ENCODE measurements at places on chromosomes 3 and 15. TPM values are rescaled to one million over a fixed set of nuclear protein-coding genes. Genes with fewer than 3 reads are reported as not detected.

Gene PPARG
- total RNA-seq: 21.9 TPM

Gene HRH1
- total RNA-seq: 13.1 TPM

Gene SNX1
- 34.7 TPM for total RNA-seq

GRCh38 chr3:44729384-44729910, at the start of gene ZNF501:
Gene ZNF501 (plus strand): TSS chr3:44729635. CDS start chr3:44734422, 4,787 bp downstream.
- no peaks in the 10 kb centered on the region for H3K4me1 ChIP-seq
- H3K27ac ChIP-seq: peak within 1 kb of the TSS; percentile 68
- DNase-seq: peak; percentile 86
- peak within 1 kb of the TSS; percentile 91 for H3K4me3 ChIP-seq

DNA sequence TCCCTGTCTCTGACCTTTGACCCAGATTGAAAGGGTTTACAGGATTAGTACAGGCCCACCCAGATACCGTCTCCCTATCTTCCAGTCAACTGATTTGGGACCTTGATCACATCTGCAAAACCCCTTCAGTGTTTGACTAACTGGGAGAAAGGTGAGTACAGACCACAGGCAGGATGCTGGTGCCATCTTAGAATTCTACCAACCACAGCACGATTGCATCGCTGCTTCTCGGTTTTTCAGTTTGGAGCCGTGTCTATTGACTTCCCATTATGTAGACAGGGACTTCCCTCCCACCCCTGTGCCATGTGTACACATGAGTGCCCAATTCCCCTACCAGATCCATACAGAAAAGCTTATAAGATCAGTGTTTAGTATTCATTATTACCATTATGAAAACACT, 6.6 kb upstream of the KLF13 start:
- DNase-seq: no peak
- no peak overlapping the region for H3K4me3 ChIP-seq
- H3K36me3 ChIP-seq: no peaks in the 10 kb centered on the region
- H3K27ac ChIP-seq: no peak overlapping the region
- peaks cover 25% of the 10 kb centered on the region for H3K27me3 ChIP-seq

GRCh38 chr3:105700575-105700974, 168.2 kb downstream of the CBLB start:
- H3K27me3 ChIP-seq: no peaks in the 10 kb centered on the region
- no peak for DNase-seq
- H3K4me3 ChIP-seq: no peak overlapping the region
- no peaks in the 10 kb centered on the region for H3K4me1 ChIP-seq
- no peak overlapping the region for H3K27ac ChIP-seq

DNA sequence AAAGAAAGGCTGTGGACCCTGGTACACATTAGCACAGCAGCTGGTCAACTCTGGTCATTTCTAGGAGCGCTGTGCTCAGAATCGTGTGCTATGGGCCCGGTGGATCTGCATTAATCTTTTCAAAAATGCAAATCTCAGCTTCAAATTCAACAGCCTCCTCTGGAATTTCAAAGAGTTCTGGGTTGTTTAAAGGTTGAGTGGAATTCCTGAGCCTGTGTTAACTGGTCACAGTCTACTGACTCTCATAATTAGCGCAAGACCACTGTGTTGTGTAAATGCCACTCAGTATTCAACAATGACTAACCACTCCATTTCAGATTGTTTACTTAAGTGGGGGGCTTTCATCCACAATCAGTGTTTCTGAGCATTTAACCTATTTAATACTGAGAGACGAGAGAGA, 2.7 kb upstream of the ARNT2 start:
- no peak for DNase-seq
- no peaks in the 10 kb centered on the region for H3K36me3 ChIP-seq
- H3K4me1 ChIP-seq: peaks cover 3% of the 10 kb centered on the region
- peaks cover 5% of the 10 kb centered on the region for H3K27me3 ChIP-seq
- no peak overlapping the region for H3K27ac ChIP-seq

DNA sequence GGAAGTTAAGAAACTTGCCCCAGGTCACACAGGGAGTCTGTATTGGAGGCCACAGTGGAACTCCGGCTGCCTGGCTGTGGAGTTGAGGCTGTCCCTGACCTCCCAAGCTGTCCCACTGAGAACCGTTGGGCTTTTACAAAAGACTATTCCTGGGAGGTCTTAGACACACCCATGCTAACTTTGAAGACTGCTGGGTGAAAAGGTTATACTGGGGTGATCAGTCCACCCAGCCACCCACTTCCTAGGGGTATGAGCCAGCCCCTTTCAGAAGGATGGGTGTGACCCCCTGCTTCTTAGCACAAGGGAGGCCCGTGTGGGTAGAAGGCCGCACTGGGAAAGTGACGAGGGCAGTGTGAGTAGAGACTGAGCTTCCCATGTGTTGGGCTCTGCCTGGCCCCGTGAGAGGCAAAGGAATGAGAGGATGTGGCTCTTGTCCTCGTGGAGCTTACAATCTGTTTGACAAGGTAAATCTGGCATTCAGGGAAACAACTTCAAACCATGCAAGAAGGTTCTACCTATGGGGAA, 19.0 kb downstream of the MRAS start:
- no peaks in the 10 kb centered on the region for H3K4me1 ChIP-seq
- no peak overlapping the region for H3K4me3 ChIP-seq
- H3K27me3 ChIP-seq: no peaks in the 10 kb centered on the region

- H3K36me3 ChIP-seq: no peaks in the 10 kb centered on the region
- peaks cover 1% of the 10 kb centered on the region for H3K4me1 ChIP-seq
- no peak for DNase-seq
- H3K4me3 ChIP-seq: peak overlapping the region; percentile 55
Measured at GRCh38 chr15:76060118-76060989, 569 bp downstream of the TMEM266 start.

DNA sequence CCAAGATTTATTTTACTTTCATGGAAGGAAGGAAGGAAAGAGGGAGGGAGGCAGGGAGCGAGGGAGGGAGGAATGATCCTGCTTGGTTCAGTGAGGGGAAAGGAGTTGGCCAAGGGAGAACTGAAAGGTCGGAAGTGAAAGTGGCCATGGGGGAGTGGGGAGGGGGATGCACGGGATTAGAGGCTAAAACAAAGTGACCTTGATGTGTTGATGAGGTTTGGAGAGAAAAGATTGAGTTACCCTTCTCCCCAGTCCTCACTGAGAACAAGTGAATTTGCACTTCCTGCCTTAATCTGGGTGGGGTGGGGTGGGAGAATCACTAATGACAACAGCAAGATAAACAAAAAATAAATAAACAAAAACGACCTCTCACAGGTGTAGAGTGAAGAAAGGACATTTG, 212.0 kb upstream of the TLE3 start:
- H3K36me3 ChIP-seq: no peaks in the 10 kb centered on the region
- H3K4me3 ChIP-seq: no peak overlapping the region
- peaks cover 40% of the 10 kb centered on the region for H3K27me3 ChIP-seq
- no peak overlapping the region for H3K27ac ChIP-seq

DNA sequence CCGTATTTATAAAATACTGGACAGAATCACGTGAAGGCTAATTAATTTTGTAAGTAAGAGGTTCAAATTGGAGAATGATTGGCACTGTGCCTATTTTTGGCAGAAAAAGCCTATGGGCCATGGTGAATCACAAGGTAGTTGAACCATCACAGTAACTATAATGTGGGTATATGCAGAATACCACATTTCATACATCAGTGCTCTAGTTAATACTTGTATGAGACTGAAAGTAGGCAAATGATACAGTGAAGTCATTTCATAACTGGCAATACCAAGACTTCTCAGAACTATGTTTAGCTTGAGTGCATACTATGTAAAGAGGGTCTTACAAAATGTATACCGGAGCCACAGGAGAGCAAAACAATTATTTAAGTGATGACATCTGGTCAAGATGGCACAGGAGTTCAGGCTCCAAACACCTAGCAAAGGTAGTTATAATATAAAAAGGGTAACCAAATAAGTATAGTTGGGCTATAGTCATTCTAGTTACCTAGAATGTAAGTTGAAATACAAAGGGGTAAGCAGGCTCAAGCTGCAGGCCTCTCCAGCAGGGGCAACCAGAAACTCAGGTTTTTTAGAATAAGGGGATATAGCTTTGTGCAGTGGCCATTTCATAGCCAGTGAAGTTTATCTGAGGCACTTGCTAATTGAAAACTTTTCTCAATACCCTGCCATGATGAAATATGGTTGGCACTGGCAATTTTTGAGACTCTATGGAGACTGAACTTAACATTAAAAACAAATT, 19.1 kb downstream of the GPR160 start:
- H3K27ac ChIP-seq: no peak overlapping the region
- DNase-seq: no peak

DNA sequence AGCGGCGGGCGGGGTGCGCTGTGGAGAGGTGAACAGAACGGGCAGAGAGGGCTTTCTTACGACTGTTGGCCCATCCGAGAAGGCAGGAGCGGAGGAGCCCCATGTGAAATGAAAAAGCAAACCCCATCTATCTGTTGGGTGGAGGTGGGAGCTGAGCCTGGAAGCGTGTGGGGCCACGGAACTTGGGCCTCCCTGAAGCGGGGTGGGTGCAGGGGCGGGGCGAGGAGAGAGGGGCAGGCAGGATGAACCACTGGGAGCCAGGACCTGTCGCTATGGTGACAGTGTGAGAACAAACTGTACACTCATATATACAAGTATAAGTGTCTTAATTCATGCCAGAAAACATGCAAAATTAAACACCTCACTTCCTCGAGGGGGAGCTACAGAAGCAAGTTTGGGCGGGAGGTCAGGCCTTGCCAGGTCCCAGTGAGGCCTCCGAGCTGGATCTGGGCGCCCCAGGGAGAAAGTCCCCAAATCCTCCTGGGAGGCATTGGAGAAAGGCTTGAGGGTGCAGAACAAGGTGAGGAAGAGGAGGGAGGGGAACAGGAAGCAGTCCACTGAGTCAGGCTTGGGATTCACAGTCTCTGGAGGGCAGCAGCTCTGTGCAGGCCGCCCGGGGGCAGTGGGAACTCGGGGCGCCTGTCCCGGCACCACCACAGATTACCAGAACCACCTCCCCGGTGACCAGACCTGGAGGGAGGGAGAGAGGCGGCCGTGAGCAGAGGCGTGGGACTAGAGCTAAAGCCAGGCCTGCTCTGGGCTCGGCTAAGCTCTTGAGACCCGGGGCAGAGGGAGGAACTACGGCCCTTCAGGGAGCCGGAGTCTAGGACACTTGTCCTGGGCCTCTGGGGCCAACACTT, 34.8 kb downstream of the RBPMS2 start:
- H3K4me1 ChIP-seq: peaks cover 8% of the 10 kb centered on the region
- H3K27ac ChIP-seq: no peak overlapping the region
- H3K27me3 ChIP-seq: 0 out of 2 replicates have a peak, but pooled peaks cover under 1% of the 10 kb centered on the region
- H3K4me3 ChIP-seq: no peak overlapping the region
- H3K36me3 ChIP-seq: no peaks in the 10 kb centered on the region

DNA sequence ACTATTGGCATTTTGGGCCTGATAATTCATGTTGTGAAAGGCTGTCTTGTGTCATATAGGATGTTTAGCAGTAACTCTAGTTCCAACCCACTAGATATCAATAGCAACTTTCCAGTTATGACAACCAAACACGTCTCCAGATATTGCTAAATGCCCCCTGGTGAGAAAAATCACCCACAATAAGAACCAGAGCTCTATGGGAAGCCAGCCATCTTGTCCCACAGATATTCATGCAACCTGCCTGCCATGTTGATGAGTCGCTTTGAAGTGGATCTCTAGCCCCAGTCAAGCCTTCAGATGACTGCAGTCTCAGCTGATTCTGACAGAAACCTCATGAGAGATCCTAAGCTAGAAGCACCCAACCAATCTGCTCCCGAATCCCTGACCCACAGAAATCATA, 5.6 kb upstream of the TNIK start:
- DNase-seq: no peak
- no peak overlapping the region for H3K27ac ChIP-seq
- no peak overlapping the region for H3K4me3 ChIP-seq
- no peaks in the 10 kb centered on the region for H3K27me3 ChIP-seq

DNA sequence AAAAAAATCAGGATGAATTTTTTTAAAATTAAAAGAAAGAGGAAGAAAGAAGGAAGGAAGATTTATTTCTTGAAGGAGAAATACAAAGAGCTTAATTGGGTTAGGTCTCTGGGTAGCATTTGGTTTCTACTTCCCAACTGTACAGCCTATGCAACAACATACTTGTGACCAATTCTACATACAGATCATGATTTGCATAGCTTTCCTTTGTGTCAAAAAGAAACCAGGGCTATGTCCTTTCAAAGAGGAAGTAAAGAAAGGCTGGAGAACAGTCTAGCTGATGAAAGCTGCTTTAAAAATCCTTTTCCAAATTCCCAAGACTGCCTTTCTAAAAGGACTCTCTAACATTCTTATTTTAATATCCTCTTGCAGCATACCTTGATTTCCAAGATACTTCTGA, 6.1 kb upstream of the HGD start:
- H3K4me1 ChIP-seq: peaks cover 8% of the 10 kb centered on the region
- DNase-seq: peak; percentile 79
- no peak overlapping the region for H3K4me3 ChIP-seq
- no peaks in the 10 kb centered on the region for H3K36me3 ChIP-seq
- H3K27ac ChIP-seq: peak overlapping the region; percentile 44

DNA sequence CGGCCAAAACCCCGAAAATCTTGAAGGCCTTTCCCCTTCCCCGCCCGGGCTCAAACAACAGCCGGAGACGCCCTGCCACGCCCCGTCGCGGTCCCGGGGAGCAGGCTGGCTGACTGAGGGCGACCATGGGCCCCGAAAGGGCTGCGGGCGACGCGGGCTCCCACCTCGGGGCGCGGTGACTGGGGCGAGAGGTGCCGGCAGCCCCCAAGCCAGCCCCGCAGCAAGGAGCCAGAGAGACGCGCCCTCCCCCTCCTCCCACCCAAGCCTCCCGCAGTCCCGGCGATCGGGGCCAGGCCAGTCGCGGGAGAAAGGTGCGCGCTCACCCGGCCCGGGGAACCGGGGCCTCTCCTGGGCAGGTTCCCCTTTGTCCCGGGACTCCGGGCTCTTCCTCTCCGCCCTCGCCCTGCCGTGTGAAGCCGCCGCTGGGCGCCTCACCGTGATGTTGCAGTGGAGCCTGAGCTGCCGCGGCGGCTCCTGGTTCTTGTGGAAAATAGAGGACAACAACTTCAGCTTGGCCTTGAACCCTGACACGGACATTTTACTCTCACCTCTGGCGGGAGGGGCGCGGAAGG, 30.6 kb upstream of the ZSCAN2 start:
- H3K27ac ChIP-seq: peak overlapping the region; percentile 80
- H3K4me3 ChIP-seq: peak overlapping the region; percentile 88
- no peaks in the 10 kb centered on the region for H3K27me3 ChIP-seq
